NCI-H2107 (cell line): ENCODE measurements at places on chromosomes 11 and 22.

GRCh38 chr11:97570636-97571035 is 1180.8 kb downstream of the JRKL start:
- DNase-seq: no peak

GRCh38 chr11:1705126-1706052 is 8.4 kb downstream of the KRTAP5-6 start:
- no peak for DNase-seq

- no peak for DNase-seq
These were observed 642 bp downstream of the NAA40 start for GRCh38 chr11:63939397-63939891.

- DNase-seq: no peak
These were observed 22.4 kb downstream of the CAPN1 start for GRCh38 chr11:65204143-65204542.

DNA sequence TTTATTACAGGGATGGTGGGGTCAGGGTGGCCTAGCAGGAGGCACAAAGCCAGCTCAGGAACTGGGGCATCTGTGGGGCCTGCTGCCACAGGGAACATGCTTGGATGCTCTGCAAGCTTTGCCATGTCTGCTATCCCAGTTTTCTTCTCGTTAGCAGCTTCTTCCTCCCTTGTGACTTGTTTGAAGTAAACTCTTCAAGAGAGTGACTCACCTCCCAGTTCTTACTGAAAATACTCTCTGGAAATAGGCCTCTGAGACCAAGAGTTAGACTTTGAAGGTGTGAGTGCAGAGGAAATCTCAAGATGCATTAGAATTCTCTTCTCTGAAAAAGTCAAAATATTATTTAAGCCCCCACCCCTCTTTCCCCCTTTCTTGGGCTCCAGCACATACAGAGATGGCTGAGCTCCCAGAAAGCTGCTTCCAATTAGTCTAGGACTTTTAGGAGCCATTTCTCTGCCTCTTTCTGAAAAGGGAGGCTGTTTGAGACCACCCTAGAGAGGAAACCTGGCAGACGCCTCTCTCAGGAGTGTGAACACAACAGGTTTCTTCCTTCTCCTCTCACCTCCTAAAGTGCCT is 15.1 kb downstream of the CWC15 start:
- DNase-seq: no peak

GRCh38 chr11:110000031-110000502 is 93.1 kb upstream of the ZC3H12C start:
- DNase-seq: no peak
